ENCODE measurements at places on chromosomes 1 and 21. TPM values are rescaled to one million over a fixed set of nuclear protein-coding genes. Genes with fewer than 3 reads are reported as not detected.

GRCh38 chr1:168340781-168341482, 60.3 kb downstream of the TBX19 start:
- H3K36me3 ChIP-seq = no peaks in the 10 kb centered on the region
- H3K27ac ChIP-seq = no peak overlapping the region
- no peaks in the 10 kb centered on the region for H3K27me3 ChIP-seq

The DENND2C gene
- polyA plus RNA-seq = 10.5 TPM

- H3K27ac ChIP-seq = no peak overlapping the region
- DNase-seq = no peak
- no peak overlapping the region for H3K4me3 ChIP-seq
These were observed 7.6 kb upstream of the INPP5B start for GRCh38 chr1:37954316-37954971.

DNA sequence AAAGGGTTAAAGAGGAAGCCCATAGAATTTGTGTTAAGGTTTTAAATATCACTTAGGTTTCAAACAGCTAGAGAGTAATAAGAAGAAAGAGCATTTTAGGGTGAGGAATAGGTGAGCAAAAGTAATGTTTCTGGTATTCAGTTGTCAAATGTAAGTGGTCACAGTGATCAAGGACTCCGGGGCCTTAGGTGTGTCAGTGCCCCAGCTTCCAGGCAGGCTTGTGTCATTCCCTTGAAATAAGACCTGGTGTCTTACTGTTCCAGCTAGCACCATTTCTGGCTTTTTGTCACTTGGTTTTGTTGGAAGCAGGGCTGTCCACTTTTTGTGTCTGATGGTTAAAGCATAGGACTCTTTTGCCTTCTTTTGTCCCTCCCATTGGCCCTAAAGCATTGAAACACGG, 69.6 kb downstream of the DYRK1A start:
- H3K27ac ChIP-seq = no peak overlapping the region
- H3K4me3 ChIP-seq = no peak overlapping the region
- H3K36me3 ChIP-seq = no peaks in the 10 kb centered on the region
- no peaks in the 10 kb centered on the region for H3K27me3 ChIP-seq

GRCh38 chr1:181513786-181514297, 30.5 kb downstream of the CACNA1E start:
- no peaks in the 10 kb centered on the region for H3K4me1 ChIP-seq
- H3K36me3 ChIP-seq = no peaks in the 10 kb centered on the region
- DNase-seq = no peak
- H3K4me3 ChIP-seq = no peak overlapping the region
- no peak overlapping the region for H3K27ac ChIP-seq

The MMP23B gene
- polyA plus RNA-seq = 13.1 TPM

The TAS1R3 gene
- 0.66 TPM for polyA plus RNA-seq

The PLA2G2D gene
- polyA plus RNA-seq = 3.7 TPM

GRCh38 chr1:85274969-85275453, 1.4 kb downstream of the BCL10 start:
- DNase-seq = no peak
- H3K4me1 ChIP-seq = peaks cover 26% of the 10 kb centered on the region
- H3K4me3 ChIP-seq = peak overlapping the region; percentile 83
- no peaks in the 10 kb centered on the region for H3K27me3 ChIP-seq
- H3K36me3 ChIP-seq = no peaks in the 10 kb centered on the region

DNA sequence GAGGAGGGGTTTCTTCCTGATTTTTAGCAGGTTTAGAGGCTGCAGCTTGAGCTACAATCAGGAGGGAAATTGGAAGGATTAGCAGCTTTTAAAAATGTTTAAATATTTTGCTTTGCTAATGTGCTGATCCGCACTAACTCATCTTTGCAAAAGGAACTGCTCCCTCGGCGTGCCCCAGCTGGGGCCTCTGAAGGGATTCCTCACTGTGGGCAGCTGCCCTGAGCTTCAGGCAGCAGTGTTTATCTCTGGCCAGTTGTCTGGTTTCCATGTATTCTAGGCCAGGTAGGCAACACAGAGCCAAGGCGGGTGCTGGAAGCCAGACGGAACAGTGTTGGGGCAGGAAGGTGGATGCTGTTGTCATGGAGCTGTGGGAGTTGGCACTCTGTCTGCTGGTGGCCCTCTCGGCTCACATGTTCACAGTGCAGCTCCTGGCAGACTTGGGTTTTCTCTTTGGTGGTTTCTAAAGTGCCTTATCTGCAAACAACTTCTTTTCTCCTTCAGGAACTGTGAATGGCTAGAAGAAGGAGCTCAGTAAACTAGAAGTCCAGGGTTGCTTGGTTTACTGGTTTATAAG, 18.9 kb downstream of the NECAP2 start:
- H3K36me3 ChIP-seq = no peaks in the 10 kb centered on the region
- peak overlapping the region; percentile 85 for H3K27ac ChIP-seq
- peak; percentile 50 for DNase-seq
- no peaks in the 10 kb centered on the region for H3K27me3 ChIP-seq
- no peak overlapping the region for H3K4me3 ChIP-seq
- H3K4me1 ChIP-seq = peaks cover 41% of the 10 kb centered on the region

The SPATC1L gene
- 55.4 TPM for polyA plus RNA-seq

- H3K36me3 ChIP-seq = no peaks in the 10 kb centered on the region
- H3K4me3 ChIP-seq = no peak overlapping the region
- no peaks in the 10 kb centered on the region for H3K4me1 ChIP-seq
- H3K27me3 ChIP-seq = no peaks in the 10 kb centered on the region
- DNase-seq = no peak
These were observed 132.8 kb downstream of the TNFSF18 start for GRCh38 chr1:172917972-172918371.

- H3K27me3 ChIP-seq = no peaks in the 10 kb centered on the region
- H3K27ac ChIP-seq = no peak overlapping the region
- no peak for DNase-seq
These were observed 11.6 kb downstream of the ADAM30 start for GRCh38 chr1:119884711-119885110.

The CFAP45 gene
- 59.6 TPM for polyA plus RNA-seq

The SGIP1 gene
- 11.7 TPM for polyA plus RNA-seq

GRCh38 chr1:40382601-40383000, 9.1 kb downstream of the SMAP2 start:
- peak overlapping the region; percentile 59 for H3K27ac ChIP-seq
- no peak overlapping the region for H3K4me3 ChIP-seq
- H3K27me3 ChIP-seq = no peaks in the 10 kb centered on the region
- H3K4me1 ChIP-seq = peaks cover 29% of the 10 kb centered on the region
- DNase-seq = no peak
- no peaks in the 10 kb centered on the region for H3K36me3 ChIP-seq

The EFNA4 gene
- 6.0 TPM for polyA plus RNA-seq

The TLR5 gene
- polyA plus RNA-seq = 5.4 TPM

- H3K36me3 ChIP-seq = no peaks in the 10 kb centered on the region
- H3K4me1 ChIP-seq = peaks cover 12% of the 10 kb centered on the region
- H3K27ac ChIP-seq = no peak overlapping the region
- no peaks in the 10 kb centered on the region for H3K27me3 ChIP-seq
- H3K4me3 ChIP-seq = no peak overlapping the region
These were observed 14.5 kb downstream of the POGZ start for GRCh38 chr1:151444783-151445177.

The GPX7 gene
- polyA plus RNA-seq = 14.5 TPM

DNA sequence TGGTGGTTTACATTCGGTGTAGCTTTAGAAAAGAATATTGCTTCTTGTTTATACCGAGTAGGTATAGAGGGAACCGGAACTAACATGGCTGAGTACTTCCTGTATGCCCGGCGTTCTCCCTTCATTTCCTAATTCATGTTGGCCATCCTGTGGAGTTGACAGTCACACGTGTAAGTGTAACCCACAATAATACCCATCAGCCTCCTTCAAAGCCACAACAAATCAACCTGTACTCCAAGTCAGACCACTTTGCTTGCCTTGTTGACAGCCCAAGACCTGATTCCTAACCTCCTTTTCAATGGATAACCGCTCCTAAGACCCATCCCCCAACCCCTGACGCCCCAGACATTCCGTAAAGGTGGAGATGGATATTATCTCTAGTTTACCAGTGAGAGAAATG, 42.1 kb downstream of the UBE2U start:
- no peaks in the 10 kb centered on the region for H3K36me3 ChIP-seq
- H3K27me3 ChIP-seq = no peaks in the 10 kb centered on the region
- no peaks in the 10 kb centered on the region for H3K4me1 ChIP-seq
- H3K27ac ChIP-seq = no peak overlapping the region
- peak; percentile 20 for DNase-seq

GRCh38 chr1:206842854-206843253, 22.6 kb upstream of the IL20 start:
- no peak for DNase-seq
- H3K4me3 ChIP-seq = no peak overlapping the region
- no peak overlapping the region for H3K27ac ChIP-seq
- no peaks in the 10 kb centered on the region for H3K4me1 ChIP-seq
- H3K36me3 ChIP-seq = no peaks in the 10 kb centered on the region

GRCh38 chr1:101005871-101006270, 19.7 kb downstream of the DPH5 start:
- H3K4me1 ChIP-seq = no peaks in the 10 kb centered on the region
- no peak overlapping the region for H3K4me3 ChIP-seq
- no peaks in the 10 kb centered on the region for H3K36me3 ChIP-seq
- no peak for DNase-seq

DNA sequence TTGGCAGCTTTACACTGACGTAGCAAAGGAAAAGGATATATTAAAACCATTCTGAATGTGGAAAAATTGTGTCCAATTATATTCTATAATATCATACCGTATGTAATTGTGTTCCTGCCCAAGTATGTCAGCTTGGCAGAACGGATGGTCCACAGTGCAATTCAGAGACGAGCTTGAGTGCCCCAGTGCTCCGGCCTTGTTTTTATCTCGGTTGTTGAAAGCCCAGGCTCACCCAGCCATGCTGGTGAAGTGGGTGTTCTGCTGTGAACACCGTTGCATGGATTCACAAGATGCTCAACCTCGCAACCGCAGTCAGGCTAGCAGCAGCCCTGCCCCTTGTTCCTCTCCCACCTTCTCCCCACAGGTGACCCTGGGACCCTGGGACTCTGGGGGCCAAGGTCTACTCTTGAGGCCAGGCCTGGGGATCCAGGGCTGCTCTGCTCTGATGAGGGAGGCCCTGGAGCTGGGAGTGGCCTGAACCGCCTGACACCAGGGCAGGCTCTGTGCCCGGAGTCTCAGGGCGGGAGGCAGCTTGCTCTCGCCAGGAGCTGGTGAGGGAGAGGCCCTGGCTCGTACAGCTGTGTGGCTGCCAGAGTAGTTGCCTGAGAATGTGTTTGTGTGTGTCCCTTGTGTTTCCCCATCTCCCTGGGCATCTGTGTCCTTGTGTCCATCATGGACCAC, 11.2 kb downstream of the PTPRF start:
- peaks cover 12% of the 10 kb centered on the region for H3K4me1 ChIP-seq
- no peak overlapping the region for H3K27ac ChIP-seq
- no peaks in the 10 kb centered on the region for H3K36me3 ChIP-seq
- no peaks in the 10 kb centered on the region for H3K27me3 ChIP-seq

DNA sequence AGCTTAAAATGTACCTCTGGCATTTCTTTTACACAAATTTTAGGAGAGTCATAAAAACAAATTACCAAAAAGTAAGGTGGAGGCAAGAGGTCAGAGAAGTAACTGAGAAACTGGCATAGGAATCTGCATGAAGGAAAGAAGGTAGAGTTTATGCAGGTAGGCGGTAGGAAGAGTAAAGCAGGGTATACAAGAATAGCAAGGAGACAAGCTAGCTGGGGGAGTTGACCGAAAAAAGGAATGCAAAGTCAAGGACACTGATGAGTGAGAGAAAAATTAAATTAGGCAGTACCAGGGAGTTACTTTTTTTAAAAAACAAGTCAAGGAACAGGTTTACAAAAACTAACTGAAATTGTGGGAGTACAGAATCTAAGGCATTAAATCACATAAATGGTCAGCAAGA, 56.0 kb downstream of the FOXJ3 start:
- H3K4me1 ChIP-seq = peaks cover 18% of the 10 kb centered on the region
- no peaks in the 10 kb centered on the region for H3K27me3 ChIP-seq
- H3K4me3 ChIP-seq = no peak overlapping the region

The LCE2B gene
- polyA plus RNA-seq = not detected

DNA sequence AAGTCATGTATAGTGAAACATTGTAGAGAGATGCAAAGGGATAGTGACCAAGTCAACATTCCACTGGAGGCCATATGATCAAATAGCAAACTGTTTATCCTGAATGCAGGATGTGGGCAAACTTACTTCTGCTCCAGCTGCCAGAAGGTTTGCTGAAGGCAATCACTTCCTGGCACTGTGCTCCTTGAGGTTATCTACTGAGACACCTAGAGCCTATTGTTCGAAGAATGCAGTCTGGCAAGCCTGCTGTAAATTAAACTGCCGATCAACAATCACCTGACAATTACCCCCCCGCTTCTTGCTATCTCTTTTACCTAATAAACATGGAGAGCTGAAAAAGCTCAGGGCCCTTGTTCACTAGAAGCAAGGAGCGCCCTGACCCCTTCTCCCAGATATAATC, 139.4 kb upstream of the B3GALT2 start:
- no peaks in the 10 kb centered on the region for H3K4me1 ChIP-seq
- no peak for DNase-seq
- no peak overlapping the region for H3K4me3 ChIP-seq
- no peaks in the 10 kb centered on the region for H3K27me3 ChIP-seq
- H3K27ac ChIP-seq = no peak overlapping the region
- H3K36me3 ChIP-seq = no peaks in the 10 kb centered on the region

GRCh38 chr1:240987928-240988327, 369.1 kb downstream of the RGS7 start:
- no peaks in the 10 kb centered on the region for H3K27me3 ChIP-seq
- H3K27ac ChIP-seq = no peak overlapping the region
- DNase-seq = no peak
- H3K36me3 ChIP-seq = no peaks in the 10 kb centered on the region
- H3K4me3 ChIP-seq = no peak overlapping the region

DNA sequence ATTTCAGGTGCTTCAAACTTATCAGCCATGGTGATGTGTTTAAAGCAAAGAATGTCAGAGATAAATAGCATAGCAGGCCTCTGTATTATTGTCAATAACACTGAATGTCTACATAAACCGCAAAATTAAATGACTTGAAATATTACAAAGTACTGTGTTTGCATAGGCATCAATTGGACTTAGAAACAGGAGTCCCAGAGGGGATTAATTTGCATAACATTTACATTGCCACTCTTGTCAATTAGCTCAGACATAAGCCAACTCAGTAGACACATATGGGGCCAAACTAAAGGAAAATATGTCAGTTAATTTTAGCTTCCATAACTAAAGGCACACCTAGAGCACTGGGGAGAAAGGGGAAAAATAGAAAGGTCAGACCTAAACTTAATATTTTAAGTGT, 814.5 kb upstream of the NEGR1 start:
- no peak overlapping the region for H3K27ac ChIP-seq
- no peaks in the 10 kb centered on the region for H3K4me1 ChIP-seq
- H3K4me3 ChIP-seq = no peak overlapping the region
- no peak for DNase-seq
- H3K27me3 ChIP-seq = no peaks in the 10 kb centered on the region

The PRAMEF4 gene
- not detected for polyA plus RNA-seq

GRCh38 chr1:95640746-95641145, 406.7 kb downstream of the RWDD3 start:
- no peaks in the 10 kb centered on the region for H3K4me1 ChIP-seq
- H3K4me3 ChIP-seq = no peak overlapping the region
- DNase-seq = peak; percentile 59
- H3K36me3 ChIP-seq = no peaks in the 10 kb centered on the region
- no peak overlapping the region for H3K27ac ChIP-seq

The KRTAP13-2 gene
- polyA plus RNA-seq = not detected

All from testis (tissue), 5 donors.